Inflammatory macrophage treated with lipopolysaccharide for 1 hour (primary cell): ENCODE measurements at places on chromosomes 1 and 21.

DNA sequence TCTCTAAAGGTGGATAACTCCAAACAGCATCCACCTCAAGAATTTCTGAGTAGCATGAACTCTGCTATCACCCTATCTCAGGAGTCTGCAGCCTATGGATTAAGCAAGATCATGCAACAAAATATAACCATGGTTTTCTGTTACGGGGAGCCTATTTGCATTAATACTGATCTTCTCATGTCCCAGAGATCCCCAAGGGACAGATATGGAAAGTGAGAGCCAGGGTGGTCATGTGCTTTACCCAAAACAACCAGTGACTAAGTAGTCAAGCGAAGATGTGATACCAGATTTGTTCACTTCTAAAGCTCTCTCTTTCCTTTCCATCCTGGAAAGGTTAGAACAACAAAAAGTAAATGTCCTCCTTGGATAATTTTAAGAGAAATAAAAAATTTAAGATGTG is 125.1 kb downstream of the PRRX1 start:
- no peak for DNase-seq

GRCh38 chr1:14236097-14236496 is 362.4 kb upstream of the KAZN start:
- DNase-seq, result no peak

GRCh38 chr1:243943671-243944428 is 93.8 kb upstream of the AKT3 start:
- no peak for DNase-seq

DNA sequence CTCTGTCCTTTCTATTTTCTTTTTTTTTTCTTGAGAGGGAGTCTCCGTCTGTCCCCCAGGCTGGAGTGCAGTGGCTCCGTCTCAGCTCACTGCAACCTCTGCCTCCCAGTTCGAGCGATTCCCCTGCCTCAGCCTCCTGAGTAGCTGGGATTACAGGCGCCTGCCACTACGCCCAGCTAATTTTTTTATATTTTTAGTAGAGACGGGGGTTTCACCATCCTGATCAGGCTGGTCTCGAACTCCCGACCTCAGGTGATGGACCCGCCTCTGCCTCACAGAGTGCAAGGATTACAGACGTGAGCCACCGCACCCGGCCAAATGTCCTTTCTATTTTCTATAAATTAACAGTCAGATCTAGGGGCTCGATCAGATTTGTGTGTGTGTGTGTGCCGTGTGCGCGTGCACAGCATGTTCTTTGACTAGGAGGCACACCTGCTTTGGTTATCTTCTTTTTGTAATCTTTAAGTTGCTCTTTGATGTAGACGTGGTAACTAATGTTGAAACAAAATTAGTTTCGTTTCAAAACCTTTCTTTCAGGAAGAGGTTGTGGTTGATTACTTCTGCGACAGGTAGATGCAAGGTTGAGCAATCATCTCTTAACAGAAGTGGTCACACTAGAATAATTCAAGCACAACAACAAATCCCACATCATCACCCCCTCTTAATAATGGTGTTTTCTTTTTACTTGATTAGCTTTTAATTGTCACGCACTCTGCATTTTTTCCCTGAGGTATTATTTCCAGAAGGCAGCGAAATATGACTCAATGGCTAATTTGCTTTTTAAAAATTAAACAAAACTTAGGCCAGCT is 779 bp upstream of the DEGS1 start:
- DNase-seq, result no peak

- peak; percentile 84 for DNase-seq
Observed at GRCh38 chr1:203038217-203038741, 12.0 kb downstream of the PPFIA4 start.

GRCh38 chr1:26450908-26451307 is 18.8 kb downstream of the DHDDS start:
- no peak for DNase-seq

DNA sequence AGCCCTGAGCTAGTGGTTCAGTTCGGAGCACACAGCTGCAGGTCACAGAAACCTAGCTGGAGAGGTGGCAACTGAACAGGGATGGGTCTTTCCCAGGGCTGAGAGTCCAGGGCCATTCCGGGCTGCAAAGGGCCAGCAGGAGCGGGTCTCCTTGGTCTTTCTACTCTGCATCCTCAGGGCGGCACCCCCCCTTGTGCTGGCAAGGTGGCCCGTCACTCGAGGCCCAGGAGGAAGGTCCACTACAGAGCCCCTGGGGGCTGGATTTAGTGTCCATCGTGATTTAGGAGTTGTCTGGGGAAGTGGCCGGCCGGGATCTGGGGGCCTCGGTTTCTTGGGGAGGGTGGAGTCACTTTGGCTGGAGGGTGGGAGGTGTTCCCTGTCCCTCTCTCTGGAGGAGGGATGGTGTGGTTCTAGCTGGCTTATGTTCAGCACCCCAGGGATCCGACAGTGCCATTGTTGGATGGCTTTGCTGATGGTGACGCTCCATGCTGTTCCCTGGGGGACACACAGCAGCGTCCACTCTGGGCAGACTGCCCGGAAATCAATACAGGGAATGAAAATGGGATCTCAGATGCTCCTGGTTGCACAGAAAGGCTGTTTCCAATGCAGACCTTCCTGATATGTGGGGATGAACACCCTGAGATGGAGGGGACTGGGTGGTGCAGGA is 64.4 kb downstream of the UMODL1 start:
- DNase-seq, result no peak

DNA sequence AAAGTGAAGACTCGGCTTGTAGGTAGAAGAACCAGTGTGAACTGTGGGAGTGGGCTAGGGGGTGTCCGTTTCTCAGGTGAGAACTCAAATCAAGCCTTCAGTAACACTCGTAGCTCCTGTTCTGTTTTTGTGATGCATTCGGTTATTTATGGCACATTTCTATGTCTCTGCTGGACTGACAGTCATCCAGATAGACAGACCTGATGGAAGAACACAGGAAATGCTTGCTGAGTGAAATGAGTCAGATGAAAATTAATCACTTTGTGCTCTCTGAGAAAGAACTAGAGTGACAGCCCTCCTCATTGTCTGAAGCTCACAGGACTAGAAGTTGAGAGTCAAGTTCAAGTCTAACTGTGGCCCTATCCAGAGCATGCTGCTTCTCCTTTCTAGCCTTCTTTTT is 360.1 kb upstream of the PLXNA2 start:
- DNase-seq, result no peak

DNA sequence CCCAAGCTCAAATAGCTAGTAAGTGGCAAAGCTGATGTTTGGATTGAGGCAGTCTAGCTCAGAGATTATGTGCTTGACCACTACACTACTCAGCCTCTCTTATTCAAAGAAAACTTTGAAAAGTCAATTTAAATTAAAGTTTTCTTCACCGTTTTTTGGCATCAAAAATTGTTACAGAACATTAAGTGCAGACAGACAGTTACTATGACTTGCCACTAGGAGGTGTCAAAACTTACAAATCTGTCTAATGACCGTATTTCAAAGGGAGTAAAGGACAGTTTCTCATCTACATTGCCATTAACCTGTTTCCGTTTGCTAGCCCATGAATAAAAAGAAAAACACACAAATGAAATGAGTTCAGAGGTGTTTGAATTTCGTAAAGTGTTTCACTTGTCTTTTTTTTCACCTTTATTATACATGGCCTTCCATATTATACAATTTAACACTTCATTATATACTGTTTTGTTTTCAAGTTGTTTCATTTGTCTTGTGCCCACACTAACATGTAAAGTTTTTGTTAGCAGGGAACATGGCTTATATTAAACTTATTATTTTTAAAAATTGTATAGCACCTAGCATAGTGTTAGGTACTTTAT is 57.4 kb upstream of the MTF2 start:
- peak; percentile 73 for DNase-seq

DNA sequence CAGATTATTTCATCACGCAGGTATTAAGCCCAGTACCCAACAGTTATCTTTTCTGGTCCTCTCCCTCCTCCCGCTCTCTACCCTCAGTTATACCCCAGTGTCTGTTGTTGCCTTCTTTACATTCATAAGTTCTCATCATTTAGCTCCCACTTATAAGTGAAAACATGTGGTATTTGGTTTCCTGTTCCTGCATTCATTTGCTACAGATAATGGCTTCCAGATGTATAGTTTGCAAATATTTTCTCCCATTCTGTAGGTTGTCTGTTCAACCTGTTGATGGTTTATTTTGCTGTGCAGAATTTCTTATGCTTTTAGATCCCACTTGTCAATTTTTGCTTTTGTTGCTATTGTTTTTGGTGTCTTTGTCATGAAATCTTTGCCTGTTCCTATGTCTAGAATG is 21.1 kb upstream of the KCNH1 start:
- DNase-seq, result no peak

GRCh38 chr1:32773764-32774463 is 43.2 kb downstream of the YARS1 start:
- no peak for DNase-seq

GRCh38 chr1:162706606-162707005 is 74.3 kb downstream of the DDR2 start:
- no peak for DNase-seq

GRCh38 chr1:38235705-38236104 is 189.1 kb upstream of the POU3F1 start:
- DNase-seq, result no peak

DNA sequence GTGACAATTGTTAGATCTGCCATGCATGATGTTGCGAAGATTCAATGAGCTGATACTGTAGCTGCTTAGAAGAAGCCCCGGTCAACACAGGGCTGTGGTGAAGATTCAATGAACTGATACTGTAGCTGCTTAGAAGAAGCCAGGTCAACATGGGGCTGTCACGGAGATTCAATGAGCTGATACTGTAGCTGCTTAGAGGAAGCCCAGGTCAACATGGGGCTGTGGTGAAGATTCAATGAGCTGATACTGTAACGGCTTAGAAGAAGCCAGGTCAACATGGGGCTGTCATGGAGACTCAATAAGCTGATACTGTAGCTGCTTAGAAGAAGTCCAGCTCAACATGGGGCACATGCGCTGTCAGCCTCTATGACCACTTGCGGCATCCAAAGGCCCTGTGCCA is 18.8 kb upstream of the BACE2 start:
- no peak for DNase-seq

- DNase-seq, result no peak
Observed at GRCh38 chr1:97034651-97035050, 313.1 kb downstream of the PTBP2 start.

GRCh38 chr1:175665616-175666015 is 77.8 kb downstream of the TNR start:
- no peak for DNase-seq

DNA sequence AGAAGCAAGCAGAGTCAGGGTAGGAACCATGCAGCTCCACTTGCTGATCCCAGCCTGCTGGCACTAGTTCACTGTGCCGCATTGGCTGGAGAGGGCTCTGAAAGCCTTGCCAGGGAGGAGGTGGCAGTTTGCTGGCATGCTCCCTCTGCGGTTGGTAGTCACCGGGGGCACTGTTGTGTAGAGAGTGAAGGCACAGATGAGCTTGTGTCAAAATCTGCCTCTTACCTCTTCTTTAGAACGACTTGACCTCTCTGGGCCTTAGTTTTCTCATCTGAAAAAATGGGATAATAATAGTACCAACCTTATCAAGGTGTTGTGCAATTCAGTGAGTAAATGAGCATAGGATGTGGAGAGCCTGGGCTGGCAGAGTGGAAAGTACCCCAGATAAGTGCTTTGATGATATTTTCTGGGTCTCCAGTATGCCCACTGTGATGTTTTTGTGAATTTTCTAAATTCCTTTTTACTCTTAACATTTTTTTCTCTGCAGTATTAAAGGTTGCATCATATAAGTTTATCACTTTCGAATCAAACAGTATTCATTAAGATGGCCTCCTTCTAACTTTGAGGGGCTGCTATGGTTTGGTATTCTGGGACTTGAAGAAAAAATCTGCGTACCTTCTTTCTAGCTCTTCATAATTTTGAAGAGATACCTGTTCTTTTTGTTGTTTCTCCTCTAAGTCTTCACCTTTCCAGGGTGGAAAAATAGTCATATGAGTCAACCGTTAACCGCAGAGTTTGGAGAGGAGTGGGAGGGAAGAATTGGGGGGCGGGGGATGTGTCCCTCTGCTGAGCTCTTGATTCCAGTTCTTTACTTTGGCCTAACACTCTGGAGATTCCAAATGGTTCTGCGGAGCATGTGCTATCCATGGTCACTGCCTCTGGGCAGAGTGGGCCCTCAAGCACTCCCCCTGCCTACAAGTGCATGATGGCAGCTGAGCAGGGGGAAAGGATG is 26.8 kb downstream of the SZRD1 start:
- no peak for DNase-seq

DNA sequence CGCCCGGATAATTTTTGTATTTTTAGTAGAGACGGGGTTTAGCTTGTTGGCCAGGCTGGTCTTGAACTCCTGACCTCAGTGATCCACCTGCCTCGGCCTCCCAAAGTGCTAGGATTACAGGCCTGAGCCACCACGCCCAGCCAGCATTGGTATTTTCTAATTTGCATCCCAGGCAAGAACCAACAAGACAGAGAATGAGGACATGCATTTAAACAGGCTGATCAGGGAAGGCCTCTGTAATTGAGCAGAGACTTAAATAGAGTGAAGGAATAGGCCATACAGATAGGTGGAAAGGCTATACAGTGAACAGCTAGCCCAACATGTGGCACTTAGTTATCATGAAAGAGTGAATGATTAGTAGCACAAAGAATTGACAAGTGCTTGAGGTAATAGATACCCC is 230.4 kb downstream of the SLC35F3 start:
- DNase-seq, result no peak

- no peak for DNase-seq
Observed at GRCh38 chr1:48062353-48062752, 65.2 kb upstream of the TRABD2B start.

GRCh38 chr1:221035662-221036153 is 156.5 kb downstream of the HLX start:
- DNase-seq, result no peak

DNA sequence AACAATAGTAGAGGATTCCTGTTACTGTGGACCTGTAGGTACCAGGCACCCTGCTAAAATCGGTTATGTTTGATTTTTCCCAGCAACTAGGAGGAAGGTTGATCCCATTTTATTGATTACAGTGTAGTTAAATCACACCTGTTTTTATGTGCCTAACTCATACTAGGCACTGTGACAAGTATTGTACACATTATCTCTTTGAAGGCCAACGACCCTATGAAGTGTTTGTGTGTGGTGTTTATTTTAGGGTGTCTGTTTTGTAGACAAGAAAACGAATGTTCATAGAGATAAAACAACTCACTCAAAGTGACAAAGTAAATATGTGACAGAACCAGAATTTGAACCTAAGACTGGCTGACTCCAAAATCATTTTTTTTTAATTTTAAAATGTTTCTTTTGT is 49.5 kb downstream of the FGGY start:
- no peak for DNase-seq

DNA sequence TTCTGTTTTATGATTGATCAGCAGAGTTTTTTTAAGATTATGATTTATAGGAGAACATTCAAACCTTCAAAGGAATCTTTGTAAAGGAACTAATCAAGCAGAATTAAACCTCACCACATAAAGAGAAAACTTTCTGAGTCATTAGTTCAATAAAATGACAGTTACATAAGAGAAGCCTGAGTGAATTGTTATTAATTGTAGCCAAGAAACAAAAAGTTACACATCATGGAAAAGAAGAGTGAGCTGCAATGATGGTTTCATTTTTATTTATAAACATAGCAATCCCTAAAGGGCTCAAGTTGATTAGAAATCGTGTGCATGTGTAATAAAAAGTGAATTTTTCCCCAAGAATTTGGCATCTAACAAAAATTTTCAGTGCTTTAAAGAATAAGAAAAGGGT is 731.4 kb downstream of the LTN1 start:
- no peak for DNase-seq

GRCh38 chr1:226029093-226029496 is 30.0 kb upstream of the SDE2 start:
- peak; percentile 77 for DNase-seq
